ENCODE measurements at places on chromosomes 7 and 10.

DNA sequence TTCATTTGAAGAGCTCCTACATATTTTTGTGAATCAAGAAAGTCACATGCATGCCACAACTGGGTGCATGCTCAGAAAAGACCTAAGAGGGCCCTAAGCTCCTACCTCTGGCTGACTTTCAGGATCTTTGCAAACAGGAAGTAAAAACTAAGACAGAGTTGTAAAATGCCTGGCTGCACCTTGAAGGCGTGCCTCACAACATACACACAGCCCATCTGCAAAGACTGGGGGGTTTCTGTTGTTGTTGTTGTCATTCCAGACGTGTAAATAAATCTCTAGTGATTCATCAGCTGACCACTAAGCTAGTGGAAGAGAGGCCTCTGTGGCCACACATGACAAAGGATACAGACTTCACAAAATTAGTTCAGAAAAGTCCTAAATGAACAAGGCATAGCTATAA lies 31.8 kb downstream of the SMURF1 start:
- DNase-seq: no peak

GRCh38 chr7:42127232-42127622 lies 109.8 kb downstream of the GLI3 start:
- DNase-seq: no peak

DNA sequence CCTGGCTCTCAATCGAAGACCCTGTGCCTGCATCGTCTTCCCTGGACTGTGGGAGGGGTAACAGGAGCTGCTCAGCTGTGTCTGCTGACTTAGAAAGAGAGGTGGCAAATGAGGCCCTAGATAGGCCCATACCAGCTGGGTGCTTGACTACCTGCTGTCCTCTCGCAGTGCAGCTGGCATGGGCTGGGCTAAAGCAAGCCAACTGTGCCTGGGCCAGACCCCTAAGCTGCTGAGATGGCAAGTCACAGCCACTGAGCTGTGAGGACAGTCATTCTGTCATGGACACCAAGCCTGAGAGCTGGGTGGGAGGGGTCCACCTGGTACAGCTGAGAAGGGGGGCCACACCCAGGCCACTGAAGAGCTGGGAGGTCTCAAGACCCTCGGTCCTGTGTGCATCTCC lies 45.8 kb upstream of the AQP1 start:
- DNase-seq: peak; percentile 6

DNA sequence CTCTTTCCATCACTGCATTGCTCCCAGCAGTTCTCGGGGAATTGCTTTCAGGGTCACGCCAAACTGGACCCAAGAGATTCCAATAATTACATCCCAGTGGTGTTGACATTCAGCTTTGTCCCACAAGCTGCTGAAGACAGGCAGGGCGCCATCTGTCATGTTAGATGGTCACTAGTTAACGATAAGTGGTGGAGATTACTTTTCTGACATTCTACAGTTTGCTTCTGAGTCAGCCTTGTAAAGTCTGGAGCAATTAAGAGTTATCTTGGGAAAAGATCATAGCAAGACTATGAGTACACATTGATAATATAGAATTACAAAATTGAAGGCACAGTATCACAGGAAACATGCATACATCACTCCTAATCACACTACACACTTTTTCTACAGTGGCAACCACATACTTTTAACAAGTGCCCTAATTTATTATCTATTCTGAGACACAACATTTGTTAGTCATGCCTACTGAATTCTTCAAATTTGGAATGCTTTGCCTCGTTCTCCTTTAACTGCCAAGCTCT lies 41.9 kb downstream of the SEMA3C start:
- peak; percentile 99 for DNase-seq

DNA sequence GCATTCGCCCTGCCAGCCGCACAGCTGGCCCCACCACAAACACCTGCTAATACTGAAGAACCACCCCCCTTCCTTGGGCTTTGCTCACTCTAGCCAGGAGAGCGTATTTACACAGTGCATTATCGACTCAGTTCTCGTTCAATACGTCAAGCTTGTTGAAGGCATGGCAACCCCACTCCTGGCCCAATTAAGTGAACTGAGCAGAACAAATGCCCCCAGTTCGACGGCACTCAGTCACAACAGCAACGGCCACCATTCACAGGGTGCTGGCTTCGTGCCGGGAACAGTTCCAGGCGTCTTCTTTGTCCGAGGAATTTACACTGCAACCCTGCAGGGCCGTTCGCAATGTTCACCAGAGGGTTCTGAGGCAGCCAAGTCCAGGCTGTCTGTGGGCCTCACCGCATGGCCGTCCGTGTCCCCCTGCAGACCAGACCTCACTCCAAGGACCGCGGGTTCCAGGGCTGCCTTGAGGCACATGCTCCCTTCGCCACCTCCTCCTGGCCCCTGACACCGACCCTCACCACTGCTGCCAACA lies 175.3 kb downstream of the DIP2C start:
- DNase-seq: peak; percentile 90

DNA sequence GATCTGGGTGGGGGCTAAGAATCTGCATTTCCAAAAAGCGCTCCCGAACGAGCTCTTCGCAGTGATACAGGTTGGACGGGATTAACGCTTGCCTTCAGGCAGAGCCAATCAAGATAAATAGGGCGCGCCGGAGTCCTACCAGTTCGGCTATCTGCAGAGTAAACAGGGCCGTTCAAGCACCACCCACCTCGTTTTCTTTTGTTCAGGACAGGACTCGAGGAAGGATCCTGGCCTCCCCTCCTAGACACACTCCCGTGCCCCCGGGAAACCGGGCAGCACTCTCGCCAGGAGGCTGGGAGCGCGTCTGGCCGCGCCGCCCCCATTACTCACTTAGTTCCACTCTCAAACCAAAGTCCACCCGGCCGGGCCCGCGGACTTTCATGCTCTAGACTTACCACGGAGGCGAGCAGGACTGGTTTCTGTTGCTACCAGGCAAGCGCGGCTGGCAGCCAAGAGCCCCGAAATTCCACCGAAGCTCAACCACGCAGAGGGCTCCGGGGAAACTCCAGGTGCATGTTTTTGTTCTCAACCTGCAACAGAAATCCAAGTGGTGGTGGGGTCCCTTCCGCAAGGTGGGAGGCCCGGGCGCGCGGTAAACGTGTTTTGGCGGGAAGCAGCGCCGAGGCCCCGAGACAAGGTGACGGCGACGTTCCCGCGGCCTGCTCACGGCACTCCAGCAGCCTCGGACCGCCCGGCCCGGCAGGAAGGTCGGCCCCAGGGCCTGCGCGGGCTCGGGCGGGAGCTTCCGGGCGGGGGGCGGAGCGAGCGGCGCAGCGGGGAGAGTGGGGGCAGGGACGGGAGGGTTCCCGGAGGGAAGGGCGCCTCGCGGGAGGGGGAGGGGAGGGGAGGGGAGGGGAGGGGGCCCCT lies 12.7 kb downstream of the HNRNPF start:
- peak; percentile 88 for DNase-seq

- no peak for DNase-seq
Measured at GRCh38 chr7:49839863-49840645, 66.6 kb downstream of the VWC2 start.

DNA sequence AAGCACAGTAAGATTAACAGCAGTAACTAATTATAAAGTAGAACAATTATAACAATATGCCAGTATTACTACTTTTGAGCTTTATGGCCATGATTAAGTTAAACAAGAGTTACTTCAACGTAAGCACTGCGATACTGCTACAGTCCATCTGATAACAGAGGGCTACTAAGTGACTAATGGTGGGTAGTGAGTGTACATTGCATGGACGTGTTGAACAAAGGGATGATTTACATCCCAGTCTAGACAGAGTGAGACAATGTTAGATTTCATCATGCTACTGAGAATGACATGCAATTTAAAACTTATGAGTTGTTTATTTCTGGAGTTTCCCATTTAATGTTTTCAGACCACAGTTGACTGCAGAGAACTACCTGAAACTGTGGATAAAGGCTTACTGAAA lies 45.6 kb downstream of the TPST1 start:
- DNase-seq: peak; percentile 40

- no peak for DNase-seq
Measured at GRCh38 chr10:12320892-12321291, 28.5 kb upstream of the CAMK1D start.

GRCh38 chr10:44313761-44314165 lies 71.1 kb downstream of the CXCL12 start:
- no peak for DNase-seq

DNA sequence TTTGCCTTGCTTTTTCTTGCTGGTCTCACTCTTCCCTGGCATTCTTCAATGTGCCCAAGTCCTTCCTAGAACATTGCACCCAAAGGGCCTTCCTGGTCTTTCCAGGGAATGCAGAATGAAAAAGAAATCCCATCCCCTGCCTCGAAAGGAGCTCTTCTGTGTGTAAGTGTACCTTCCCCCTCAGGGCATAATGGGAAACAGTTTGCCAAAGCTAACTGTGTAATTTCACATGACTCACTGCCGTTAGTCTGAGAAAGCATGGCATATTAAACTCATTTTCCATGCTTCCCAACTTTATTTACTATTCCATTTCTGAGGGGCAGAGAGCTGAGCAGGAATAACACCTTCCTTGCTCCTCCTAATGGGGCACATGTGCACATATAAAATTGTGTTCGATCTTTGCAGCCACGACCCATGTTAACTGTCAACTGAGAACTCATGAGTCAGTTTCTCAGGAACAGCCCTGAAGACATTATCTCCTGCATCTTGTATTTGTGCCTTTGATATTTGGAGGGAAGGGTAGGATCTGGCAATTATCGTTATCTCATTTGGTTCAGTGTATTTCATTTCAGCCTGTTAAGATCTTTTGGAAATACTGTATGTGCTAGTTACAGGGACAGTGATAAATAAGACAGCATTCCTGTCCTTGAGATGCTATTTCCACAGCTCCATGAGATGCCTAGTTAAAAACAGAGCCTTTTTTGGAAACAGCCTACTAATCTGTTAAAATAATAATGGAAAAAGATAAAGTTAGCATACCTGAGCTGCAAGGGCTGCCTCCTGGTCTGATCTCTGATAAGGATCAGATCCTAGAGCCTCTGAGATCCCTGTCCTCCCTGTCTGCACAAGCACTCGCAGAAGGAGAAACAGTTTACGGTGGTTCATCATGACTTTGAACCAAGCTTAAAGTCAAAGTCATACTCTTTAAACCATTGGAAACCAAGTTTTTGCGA lies 42.3 kb downstream of the IKZF1 start:
- DNase-seq: peak; percentile 92

- no peak for DNase-seq
Measured at GRCh38 chr7:30321882-30322192, 37.4 kb downstream of the ZNRF2 start.

DNA sequence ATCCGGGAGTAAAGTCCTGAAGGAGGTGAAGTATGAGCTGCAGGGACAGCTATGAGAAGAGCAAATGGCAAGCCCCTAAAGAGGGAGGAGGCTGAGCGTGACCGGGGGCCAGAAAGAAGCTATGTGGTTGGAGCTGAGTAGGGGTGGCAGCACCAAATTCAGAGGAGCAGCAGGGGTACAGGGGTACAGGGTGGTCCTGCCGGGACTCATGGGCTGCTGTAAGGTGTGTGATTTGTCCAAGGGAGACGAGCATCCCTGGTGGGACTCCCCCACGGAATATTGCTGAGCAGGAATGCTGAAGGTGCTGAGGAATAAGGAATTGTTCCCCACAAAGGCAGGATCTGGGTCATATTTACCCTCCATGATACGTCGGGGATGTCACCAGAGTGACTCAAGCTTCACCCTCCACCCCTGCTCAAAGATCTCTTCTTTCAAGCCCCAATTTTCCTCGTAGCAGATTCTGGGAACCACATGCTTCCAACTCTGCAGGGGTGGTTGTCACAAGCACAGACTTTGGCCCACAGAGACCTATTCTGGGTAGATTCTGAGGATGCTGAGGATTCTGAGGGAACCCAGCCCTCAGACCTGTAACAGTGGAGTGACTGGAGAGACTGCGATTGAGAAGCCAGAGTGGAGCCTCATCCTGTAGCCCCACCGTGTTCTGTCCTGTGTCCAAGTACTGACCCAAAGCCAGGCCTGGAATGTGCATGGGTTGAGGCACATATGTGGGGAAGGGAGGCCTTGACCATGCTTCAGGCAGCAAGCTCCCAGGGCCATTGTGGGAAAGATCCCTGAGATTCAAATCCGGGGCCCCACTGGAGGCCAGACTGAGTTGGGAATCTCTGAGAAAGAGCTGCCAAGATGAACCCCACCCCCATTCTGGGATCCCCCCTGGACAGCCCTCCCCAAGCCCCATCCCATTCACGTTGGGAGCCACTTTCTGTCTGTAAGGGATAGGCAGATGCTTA lies 4.2 kb downstream of the SFTPD start:
- no peak for DNase-seq

- no peak for DNase-seq
Measured at GRCh38 chr10:120421250-120421649, 35.8 kb upstream of the PLPP4 start.

DNA sequence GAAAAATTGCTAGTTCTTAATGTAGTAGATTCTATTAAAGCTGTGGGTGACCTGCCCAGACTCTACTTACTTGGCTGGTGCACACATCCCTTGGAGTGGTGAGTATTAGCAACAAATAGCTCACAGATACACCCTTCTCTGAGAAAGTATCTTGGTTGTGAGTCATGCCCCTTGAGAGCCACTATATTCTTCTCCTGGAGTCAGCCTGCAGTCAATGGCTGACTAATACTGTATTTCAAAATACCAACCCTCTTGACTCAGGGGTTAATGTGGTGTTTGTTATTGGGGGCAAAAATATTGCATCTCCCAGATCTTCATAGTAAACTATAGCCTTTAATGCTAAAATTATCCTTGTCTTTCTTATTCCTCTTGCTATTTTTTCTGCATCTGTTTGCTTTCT lies 354.9 kb downstream of the BMPER start:
- DNase-seq: no peak

DNA sequence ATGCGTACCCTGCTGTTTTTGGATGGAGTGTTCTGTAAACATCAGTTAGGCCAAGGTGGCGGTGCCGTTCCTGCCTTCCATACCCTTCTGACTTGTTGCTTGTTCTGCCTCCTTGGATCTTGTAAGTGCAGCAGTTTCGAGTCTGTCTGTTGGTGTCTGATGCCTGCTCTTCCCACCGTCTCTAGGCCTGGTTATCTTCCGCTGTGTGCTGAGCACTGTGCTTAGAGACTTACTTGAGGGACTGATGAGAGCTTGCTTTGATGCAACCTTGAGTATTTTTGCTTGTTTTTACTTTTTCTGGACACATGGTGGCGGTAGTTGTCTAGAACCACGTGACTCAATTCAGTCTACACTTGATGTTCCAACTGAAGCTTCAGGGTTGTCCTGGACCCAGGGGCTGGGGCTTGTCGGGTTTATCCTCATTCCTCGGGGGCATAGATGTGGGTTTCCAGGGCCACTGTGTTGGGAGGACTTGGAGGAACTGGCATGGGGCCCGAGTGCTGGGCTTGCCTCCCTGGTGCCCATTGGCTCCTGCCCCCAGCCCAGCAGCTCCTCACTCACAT lies 14.4 kb upstream of the SPRN start:
- DNase-seq: peak; percentile 10

DNA sequence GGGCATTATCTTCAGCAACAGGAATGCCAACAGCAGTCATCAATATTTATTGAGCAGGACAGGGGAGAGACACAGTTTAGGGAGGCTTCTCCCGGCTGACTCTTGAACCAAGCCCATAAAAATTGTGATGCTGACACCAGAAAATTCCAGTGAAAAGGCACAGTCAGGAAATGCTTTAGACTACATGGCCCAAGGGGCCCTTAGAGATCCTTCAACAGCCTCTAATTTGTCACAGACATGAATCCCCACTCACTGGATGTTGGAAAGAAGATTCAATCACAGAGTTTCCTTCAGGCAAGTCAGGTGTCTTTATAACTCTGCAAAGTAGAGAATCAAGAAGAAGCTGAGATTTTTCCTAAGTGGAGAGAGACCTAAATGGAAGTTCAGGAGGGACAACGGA lies 1.2 kb downstream of the GJC3 start:
- DNase-seq: no peak

All from NCI-H69 (cell line).